NCI-H1436 (cell line): ENCODE measurements at places on chromosomes 1 and 21.
A peak's percentile ranks its signal among the peaks of the same experiment; 100 is the strongest.

DNA sequence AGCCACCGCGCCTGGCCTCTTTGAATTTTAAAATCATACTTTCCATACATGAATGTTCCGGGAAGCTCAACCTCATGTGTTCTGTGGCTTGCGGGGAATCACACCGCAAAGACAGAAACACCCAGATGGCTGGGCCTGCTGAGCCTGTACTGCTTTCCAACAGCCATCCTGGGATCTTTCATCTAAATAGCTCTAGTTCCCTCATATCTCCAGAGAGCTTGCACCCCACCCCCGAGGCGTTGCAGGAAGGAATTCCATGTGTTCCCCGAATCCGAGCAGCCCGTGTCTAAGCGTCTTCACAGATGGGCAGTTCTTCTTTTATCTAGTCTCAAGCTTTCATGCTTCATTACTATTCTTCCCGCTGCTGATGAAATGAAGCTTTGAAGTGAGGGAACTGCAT, 66.4 kb downstream of the IGSF21 start:
- no peak for DNase-seq

GRCh38 chr1:201845331-201846083, 16.6 kb downstream of the IPO9 start:
- no peak for DNase-seq

- DNase-seq, result no peak
These were observed 377.5 kb downstream of the GPATCH2 start for GRCh38 chr1:217253351-217253750.

DNA sequence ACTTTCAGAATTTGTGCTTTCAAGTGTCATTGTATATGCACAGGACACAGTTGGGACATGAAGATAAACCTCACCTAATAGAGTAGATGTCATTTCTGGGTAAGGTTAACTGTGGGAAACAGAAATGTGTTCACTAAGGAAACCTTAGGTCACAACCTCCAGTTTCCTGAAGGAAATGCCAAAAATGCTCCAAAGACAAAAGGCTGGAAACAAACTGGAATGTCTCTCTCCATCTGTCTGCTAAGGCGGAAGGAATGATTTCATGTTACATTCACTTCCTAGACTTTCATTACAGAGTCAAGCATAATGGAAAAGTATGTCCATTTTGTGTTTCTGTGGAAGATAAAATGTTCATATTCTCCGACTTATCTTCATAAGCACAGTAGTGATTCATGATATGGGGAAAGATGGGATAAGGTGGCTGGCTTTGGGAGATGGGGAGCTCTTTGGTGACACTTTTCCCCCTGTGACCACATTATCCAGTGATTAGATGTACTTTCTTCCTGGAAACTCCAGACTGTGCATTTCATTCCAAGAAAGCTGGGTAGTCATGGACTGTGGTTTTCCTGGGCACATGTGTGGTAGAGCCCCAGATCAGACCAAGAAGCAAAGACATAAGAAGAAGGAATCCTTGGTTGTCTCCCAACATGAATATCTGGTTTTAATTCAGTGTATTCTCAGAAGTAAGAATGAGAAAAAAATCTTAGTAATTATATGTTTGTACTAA, 5.7 kb downstream of the S1PR1 start:
- no peak for DNase-seq

DNA sequence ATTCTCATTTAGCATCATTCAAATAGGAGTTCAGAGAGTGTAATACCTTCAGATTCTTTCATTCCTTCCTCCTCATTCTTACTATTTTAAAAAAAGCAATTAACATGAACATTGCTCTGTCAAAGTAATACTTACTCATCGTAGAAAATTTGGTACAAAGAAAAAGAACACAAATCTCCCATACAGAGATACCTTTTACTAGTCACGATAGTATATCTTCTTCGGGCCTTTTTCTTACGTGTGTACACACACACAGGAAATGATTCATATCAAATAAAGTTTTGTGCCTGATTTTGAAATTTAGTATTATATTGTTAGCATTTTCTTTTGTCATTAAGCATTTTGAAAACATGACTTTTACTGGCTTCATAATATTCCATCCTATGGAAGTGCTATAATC, 52.9 kb downstream of the NCF2 start:
- no peak for DNase-seq

- no peak for DNase-seq
These were observed 7.4 kb downstream of the HCRTR1 start for GRCh38 chr1:31624731-31625514.

DNA sequence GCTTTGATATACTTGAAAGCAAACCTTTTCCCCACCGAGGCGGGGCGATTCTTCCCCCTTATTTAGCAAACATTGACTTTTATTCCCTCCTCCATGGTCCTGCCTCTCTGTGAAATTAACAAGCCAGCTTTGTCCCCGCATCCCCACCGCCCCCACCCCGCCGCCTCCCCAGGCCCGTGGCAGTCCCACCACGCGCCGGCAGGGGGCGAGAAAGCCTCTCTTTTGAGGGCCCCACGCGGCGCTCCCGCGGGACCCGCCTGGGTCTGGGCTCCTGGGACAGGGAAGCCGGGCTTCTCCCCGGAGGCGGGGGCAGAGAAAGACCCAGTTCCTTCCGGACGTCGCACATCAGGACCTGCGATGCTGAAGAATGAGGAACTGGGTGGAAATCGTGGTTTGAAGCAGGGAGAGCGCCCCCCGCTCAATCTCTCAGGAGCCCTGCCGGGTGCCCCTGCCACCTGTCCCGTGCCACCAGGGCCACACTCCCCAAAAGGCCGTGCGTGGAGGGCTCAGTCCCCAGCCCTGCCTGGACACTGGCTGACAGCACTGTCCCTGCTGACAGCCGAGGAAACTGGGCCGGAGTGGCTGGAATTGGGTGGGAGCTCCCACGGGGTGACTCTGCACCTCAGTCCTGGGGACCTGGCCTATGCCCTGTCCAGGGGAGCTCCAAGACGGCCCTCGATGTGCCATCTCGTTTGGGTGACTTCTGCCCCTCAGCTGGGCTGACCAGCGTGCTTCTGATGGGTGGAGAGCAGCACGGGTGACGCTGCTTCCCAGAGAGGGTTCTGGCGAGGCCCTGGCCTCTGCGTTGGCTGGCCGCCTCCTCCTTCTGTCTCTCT, 8.6 kb upstream of the ACTRT2 start:
- peak; percentile 59 for DNase-seq

GRCh38 chr1:245434280-245434679, 279.5 kb downstream of the KIF26B start:
- DNase-seq, result peak; percentile 61

GRCh38 chr1:40352126-40352525, 21.4 kb upstream of the SMAP2 start:
- no peak for DNase-seq

- DNase-seq, result no peak
These were observed 1.5 kb upstream of the COL16A1 start for GRCh38 chr1:31705080-31705866.

DNA sequence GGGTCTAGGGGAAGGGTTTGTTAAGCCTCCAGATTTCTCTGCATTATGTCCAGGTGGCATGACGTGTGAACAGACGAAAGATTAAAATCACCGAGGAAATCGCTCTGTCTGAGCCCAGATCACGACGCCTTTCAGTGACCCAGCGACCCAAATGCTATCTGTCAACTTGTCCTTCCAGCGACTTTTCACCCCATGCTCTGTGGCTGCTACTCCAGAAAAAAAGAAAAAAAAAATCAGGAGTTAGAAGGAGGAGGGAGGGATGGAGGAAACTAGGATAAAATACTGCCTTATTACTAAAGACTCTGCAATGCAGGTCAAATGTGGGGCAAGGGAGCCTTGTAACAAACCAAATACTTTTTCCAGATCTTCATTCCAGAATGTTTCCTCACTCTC, 352.0 kb downstream of the NUF2 start:
- no peak for DNase-seq

- no peak for DNase-seq
These were observed 32.4 kb downstream of the KANK4 start for GRCh38 chr1:62286786-62287224.

GRCh38 chr1:229664133-229664689, 38.2 kb downstream of the URB2 start:
- DNase-seq, result no peak
